ENCODE measurements at places on chromosomes 3 and 15.

GRCh38 chr3:115549071-115549470 is 74.2 kb upstream of the GAP43 start:
- DNase-seq: no peak

GRCh38 chr3:141044695-141045641 is 6.2 kb upstream of the SPSB4 start:
- DNase-seq: no peak

DNA sequence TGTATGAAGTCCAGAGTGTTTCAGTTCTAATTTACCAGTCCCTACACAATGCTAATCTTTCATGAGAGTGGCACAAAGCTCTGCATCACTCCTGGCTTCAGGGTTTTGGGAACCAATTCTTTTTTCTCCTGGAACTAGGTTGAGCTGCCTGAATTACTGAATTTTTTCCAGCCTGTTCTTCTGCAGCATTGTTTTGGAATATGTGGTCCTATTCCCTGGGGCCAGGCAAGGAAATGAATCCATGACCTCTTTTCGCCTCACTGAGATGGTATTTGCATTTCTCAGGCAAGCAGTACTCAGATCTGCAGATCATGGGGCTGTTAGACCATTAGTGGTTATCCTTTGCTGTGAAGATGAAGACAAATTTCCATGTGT is 25.6 kb upstream of the GPR171 start:
- no peak for DNase-seq

DNA sequence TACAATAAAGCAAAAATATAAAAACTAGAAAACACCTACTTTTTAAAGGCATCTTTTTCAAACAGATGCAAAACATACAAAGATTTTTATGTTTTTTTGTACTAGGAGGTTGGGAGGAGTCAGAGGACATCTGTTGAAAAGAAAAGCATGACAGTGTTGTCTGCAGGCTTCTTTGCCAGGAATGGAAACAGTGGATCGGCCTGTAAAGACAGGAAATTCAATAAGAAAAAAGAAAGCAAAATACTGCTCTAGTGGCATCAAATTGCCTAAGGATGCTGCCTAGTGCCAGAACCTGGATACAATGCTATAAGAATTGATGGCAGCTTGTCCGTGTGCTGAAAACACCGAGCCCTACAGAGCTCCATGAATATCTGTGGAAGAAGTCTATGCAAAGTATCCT is 69.9 kb downstream of the TBC1D5 start:
- no peak for DNase-seq

- DNase-seq: peak; percentile 33
Measured at GRCh38 chr3:127438951-127439350, 151.1 kb upstream of the PRR20G start.

DNA sequence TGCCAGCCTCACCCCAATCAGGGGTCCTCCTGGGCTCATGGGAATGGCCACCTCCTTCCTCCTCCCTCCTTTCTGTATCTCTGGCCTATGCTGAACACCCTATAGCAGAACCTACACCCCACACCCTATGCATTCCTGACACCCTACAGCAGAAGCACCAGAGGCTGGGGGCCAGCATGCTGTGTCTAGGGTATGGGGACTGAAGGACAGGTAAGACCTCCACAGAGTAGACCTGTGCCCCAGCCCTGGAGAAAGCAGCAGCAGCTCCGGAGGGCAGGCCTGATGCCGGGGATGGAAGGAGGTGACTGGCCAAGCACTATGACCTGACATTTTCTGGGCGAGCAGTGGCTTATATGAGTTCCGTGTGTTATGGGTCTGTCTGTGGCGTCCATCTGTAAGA is 66.9 kb downstream of the TLE3 start:
- DNase-seq: no peak

- DNase-seq: no peak
Measured at GRCh38 chr3:33122991-33123390, 9.2 kb downstream of the CRTAP start.

DNA sequence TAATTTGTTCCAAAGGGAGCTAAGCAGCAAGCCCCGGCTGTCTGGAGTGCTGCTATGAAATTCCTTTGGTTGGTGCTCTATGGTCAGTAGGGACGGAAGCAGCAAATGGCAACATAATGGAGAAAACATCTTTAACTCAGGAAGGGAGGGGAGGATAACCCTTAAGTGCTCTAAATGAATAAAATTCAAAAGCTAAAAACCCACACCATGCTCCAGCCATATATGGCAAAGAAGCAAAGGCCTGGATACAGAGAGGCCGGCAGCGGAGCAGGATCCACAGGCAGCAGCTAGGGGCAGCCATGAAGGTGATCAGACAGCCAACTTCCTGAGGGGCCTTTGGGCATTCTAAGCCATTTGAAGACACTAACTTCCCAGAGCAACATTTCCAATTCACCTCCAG is 38.9 kb downstream of the IL17RD start:
- no peak for DNase-seq

DNA sequence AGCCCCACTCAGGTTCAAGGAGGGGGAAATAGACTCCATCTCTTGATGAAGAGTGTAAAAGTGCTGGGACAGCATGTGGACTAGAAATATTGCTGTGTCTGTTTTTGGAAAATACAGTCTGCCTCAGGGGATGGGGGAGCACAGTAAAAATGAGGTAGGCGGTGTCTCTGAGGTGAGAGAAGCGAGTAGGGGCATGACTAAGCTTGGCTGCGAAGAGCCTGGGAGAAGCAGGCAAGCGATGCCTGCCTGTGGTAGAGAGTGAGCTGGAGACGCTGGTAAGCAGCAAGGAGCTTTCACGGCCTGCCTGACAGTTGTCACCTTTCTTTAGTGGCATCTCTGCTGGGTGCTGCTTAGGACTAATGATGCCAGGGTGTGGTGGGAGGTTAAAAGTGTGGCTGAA is 49.0 kb upstream of the DCLK3 start:
- DNase-seq: no peak

DNA sequence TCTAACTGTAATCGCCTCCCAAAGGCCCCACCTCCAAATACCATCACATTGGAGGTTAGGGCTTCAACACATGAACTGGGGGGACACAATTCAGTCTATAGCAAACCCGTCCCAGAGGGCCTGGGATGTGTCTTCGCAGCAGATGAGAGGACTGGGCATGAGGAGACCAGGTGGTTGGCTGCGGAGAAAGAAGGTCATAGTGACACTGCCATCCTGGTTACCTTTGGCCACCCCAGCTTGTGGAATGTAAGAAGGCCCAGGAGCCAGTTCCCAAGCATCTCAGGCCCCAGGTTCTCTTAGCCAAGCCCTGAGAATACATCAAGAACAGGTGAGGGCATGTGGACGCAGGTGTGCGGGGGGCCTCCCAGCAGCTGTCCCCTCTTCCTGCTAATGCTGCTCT is 6.4 kb upstream of the RARRES1 start:
- DNase-seq: no peak

DNA sequence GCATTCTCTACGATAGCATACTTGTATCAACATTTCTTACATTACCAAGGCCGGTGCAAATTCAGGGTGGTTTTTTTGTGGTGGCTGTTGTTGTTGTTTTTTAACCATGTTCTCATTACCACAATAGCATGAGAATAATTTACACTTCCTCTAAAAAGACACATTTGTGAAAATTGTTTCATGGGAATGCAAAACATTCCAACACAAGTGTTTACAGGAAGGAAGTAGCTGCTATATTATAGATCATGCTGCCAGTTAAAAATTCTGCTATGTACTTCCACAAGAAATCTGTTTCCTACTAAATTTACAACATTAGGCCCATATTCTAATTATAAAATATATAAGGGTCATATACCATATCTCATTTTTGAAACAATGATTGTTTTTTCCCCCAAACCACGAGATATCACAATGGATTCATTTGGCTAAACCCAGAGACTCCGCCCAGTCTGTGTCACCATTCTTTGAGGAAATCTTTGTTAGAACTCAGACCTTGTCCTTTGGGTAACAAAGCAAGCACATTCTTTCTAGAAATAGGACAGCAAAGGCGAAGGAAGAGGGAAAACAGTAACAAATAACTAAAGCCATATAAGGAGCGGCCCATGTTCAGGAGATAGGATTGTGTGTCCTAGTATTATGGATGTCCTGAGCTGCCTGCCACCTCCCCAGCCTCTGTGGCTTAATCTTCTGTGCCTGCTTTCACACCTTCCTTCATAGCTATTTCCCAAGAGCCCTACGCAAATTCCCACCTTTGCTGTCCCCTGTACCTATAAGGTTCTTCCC is 60.1 kb downstream of the UACA start:
- no peak for DNase-seq

GRCh38 chr15:68200016-68200861 is 4.9 kb downstream of the CALML4 start:
- no peak for DNase-seq

DNA sequence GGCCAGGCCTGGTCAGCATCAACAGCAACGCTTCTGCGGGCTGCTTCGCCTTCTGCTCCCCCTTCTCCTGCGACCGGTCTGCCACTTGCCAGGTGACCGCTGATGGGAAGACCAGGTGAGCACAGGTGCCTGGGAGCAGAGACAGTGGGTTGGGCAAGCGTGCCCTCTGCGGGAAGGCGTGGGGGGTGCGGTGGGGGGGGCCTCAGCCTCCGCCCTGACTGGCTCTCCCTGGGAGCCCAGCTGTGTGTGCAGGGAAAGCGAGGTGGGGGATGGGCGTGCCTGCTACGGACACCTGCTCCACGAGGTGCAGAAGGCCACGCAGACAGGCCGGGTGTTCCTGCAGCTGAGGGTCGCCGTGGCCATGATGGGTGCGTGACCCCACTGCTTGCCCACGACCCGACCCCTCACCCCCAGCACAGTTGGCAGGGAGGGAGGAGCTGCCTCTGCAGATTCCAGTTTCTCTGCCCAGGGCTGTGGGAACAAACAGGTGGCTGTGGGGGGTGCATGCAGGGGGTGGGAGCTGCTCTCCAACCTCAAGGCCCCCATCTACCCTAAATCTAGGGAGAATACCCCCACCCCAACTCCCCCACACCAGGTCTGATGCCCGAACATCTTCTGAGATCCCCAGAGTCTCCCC is 8.8 kb downstream of the STAB1 start:
- no peak for DNase-seq

GRCh38 chr3:107461721-107462120 is 61.0 kb upstream of the BBX start:
- no peak for DNase-seq

GRCh38 chr3:136350132-136350531 is 100.0 kb downstream of the PCCB start:
- DNase-seq: no peak

GRCh38 chr3:94694894-94695293 is 632.0 kb downstream of the NSUN3 start:
- no peak for DNase-seq

- no peak for DNase-seq
Measured at GRCh38 chr15:35443376-35443775, 102.6 kb downstream of the DPH6 start.

DNA sequence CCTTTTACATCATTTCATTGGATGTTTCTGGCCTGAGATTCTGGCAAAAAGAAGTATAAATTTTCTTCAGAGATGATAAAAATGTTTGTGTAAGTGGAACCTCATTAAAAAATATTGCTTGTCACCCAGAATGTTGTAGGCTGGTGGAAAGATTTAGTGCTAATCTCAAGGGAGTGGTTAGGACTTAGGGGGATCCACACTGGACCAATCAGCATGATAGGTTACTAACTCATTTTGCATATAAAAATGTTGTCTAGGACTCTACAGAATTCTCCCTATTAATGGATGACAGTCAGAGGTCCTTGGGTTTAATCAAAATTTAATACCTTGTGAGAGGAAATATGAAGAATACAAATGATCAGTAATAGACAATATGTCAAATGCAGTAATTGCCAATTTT is 108.6 kb upstream of the TNIK start:
- no peak for DNase-seq

GRCh38 chr15:53446376-53446775 is 313.1 kb downstream of the WDR72 start:
- DNase-seq: no peak

DNA sequence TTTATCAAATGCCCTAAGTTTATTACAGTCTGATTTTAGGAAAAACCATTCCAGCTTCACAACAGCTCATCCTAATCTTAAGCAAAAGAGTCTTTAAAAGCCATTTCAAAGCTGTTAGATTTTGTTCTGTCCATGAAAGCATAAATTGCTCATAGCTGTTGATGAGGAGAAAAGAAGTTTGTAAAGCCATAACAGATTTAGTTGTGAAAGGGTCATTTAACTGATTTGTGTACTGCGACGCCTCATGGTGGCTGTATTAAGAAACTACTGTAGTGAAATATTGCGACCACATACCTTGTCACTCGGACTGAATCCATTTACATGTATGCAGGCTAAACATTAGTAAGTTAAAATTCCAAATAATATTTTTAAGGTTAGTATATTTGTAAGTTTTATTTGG is 20.9 kb downstream of the BBX start:
- no peak for DNase-seq

DNA sequence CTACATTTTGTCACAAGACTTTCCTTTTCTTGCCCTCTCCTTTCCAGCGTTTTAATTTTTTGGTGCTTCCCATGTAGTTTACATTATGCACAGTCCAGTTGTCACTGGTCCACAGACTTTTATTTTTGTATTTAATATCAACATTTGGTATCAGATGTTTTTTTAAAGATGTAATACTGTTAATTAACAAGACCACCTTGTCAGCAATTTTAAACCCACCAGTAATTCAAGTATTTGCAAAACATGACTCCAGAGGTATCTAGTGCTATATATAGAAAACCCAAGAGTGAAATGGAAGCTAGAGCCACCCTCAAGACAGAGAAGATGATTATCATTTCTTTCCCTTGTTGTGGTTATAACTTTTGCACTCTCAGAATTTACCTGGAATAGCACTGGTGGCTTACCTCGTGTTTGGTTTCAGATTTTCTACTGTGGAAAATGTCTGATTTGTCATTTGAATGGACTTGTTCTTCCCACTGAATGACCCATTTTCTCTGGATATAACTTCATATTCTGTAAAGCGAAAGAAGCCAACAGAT is 56.2 kb downstream of the TFG start:
- DNase-seq: no peak

DNA sequence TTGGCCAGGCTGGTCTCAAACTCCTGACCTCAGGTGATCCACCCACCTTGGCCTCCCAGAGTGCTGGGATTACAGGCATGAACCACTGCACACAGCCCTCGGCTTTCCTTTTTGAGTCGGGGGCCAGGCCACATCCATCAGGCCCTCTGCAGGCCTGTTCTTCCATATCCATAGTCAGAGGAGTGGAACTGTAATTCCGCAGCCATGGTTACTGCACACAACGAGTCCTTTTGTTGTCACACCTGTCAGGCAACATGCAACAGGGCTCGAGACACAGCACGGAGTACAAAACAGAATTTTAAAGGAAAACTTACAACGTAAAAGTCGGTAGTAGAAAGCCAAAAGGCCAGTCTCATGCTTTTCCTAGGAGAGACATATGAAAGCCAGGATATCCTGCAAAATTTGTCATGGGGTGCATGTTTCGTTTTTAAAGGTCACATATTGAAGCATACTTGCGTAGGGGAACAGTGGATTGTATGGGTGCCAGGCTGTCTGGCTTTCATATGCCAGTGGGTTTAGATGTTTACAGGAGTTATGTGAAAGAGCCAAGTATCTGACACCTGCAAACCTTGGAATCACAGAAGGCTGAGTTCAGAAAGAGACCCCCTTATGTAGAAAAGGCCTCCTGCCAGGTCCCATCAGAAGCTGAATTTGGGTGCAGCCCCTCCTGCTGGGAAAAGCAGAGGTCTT is 63.2 kb upstream of the LPP start:
- DNase-seq: no peak
